ENCODE measurements at places on chromosomes 5 and 9.

DNA sequence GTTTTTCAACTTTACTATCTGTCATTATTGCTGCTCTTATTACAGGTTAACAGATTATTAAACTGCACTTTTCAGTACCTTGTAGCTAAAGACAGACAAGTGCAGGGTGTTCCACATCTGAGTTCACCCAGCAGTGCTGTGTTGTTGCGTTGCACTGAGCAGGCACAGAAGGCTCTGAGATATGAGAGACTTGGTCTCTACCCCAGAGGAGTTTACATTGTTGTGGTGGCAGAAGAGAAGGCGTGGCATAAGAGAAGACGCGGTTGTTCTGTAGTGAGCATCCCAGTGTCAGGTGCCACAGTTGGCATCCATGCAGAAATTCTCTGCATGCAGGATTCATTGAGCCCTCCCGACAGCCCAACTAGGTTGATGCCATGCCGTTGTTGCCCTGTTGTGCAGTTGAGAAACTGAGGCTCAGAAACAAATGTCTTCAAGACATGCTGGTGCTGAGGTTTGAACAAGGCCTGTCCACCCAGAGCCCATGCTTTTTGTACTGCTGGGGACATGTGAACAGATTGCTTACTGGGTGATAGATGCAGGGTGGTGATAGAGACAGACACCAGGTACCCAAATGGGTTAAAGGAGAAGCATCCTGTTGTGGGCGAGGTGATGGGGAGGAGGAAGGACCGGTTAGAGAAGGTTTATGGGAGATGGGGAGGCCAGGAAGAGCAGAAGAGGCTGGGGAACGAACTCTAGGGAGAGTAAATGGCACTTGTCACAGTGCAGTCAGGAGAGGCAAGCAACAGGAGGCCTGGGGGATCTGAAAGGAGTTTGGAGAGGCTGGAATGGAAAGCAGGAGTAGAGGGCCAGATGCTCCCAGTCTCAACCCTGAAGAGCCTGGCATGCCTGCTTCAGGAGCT lies 8.2 kb downstream of the ABL1 start:
- no peak for DNase-seq

DNA sequence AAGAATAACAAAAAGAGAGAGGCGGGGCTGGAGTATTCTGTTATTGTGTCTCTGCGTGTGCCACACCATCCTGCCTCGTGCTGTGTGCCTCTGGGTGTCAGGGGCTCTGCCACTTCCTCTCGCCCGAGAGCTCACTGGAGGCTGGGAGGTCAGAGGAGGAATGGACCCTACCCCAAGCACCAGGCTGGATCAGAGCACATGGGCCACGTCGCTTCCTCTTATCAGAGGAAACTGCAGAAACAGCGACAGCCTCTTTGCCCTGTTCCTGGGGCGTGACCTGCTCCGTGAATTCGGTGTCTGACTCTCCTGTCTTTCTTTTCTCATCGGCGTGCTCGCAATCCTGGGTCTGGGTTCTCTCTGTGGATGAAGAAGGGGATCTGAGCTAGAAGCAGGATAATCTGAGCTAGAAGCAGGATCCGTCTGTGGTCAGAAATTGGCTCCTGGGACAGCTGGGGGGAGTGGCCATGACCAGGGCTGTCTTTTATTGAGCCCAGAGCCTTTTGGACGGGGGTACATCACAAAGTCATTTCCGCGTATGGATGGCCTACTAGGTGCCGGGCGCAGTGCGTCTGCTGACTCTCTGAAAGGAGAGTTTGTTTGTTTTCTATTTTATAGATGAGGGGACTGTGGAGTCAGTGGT lies 150.3 kb upstream of the COL5A1 start:
- DNase-seq: no peak

GRCh38 chr5:88845081-88845697 lies 37.8 kb downstream of the MEF2C start:
- DNase-seq: no peak

DNA sequence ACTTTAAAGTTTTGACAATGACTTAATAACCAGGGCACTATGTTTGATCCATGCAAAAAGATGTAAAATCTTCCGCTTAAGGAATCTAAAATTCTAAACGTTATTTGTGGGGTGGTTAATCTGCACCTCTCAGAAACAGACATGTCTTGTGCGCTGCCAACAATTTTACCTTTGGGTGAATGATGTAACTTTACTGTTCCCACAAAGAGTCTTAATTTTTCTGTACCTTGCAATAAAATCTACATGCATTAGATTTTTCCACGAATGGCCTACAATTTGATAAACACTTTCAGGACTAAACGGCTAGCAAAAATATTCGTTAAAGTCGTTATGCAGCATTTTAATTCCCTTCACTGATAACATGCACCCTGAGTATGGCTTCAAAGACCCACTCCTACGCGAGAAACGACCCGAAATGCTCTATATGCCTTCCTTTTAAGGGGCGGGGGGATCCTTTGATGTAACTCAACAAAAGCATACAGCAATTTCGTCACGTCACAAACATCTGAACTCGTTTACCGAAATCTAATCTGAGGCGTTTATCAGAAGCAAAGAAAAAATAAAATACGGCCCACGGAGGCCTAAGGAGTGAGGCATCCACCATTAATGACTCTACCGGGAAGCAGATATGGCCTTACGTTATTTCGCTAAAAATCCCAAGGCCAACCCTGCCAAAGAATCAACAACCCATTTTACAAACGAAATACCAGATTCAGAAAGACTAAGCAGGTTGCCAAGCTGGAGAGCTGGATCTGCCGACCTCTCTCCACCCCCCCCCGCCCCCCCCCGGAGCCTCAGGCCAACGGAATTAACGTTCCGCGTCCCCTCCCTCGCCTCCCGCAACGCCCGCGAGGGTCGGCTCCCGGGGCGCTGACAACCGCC lies 621 bp downstream of the AK6 start:
- DNase-seq: no peak

- no peak for DNase-seq
These were observed 51.0 kb upstream of the LIFR start for GRCh38 chr5:38607396-38607795.

DNA sequence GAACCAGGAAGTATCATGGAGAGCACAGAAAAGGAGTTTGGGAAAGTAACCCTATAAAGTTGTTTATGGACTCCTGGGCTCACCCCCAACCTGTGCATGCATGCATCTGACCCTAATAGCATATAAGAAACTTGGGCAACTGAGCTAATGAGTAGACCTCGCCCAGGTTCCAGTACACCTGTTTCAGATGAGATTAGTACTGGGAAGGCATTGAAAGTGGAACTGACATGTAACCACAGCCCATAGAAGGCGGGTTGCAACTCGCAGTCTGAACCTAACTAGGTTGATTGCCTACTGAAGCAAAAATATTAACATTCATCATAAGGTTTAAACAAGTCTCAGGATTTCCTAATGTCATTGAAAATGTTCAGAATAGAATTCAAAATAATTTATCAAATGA lies 87.0 kb downstream of the WNK2 start:
- no peak for DNase-seq

GRCh38 chr5:16492398-16493140 lies 27.0 kb upstream of the ZNF622 start:
- DNase-seq: no peak

- DNase-seq: no peak
These were observed 36.9 kb upstream of the CXCL14 start for GRCh38 chr5:135615581-135616260.

GRCh38 chr5:63655043-63655442 lies 307.2 kb downstream of the HTR1A start:
- no peak for DNase-seq

DNA sequence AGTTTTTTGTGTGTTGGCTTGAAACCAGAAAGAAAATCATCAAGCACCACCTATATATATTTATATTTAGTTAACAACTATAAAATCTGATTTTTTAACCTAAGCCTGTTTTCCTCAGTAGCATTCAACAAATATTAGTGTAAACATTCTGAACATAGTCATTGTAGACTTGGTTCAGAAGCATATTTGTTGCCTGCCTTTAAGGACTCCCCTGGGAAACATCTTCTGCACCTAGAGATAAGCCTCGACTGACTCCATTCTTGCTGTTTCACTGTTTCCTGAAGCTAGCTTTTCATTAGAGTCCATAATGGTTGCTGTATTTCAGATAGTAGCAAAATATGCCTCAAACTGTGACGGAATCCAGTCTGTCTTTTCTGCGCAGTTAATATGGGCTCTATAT lies 123.5 kb downstream of the TRIO start:
- DNase-seq: no peak

DNA sequence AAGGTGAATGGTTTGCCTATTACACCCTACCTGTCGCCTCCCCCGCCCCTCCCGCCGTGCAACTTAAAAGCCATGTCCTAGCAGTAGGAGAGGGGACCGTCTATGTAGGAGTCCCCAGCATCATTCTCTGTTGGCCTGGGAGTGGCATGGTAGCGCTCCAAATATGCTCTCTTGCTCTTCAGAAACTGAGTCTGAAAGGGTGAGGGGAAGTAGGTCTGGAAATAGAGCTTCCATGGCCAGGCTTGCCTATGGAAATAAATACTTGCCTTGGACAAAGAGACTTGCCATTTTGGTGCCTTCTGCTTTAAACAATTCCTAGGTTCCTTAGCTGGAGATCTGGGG lies 1.4 kb downstream of the RGS7BP start:
- no peak for DNase-seq

Data from stimulated activated CD8-positive, alpha-beta memory T cell treated with anti-CD3 and anti-CD28 coated beads, Interleukin-15, amount 100 ng/mL, for 48 hours (primary cell).